Central memory CD4-positive, alpha-beta T cell (primary cell): ENCODE measurements at places on chromosomes 3 and 15.

- DNase-seq = no peak
Observed at GRCh38 chr3:36680952-36681351, 83.4 kb downstream of the DCLK3 start.

- DNase-seq = peak; percentile 44
Observed at GRCh38 chr15:63501256-63502089, 2.9 kb upstream of the USP3 start.

GRCh38 chr3:72080095-72080494 is 295.1 kb upstream of the PROK2 start:
- no peak for DNase-seq

DNA sequence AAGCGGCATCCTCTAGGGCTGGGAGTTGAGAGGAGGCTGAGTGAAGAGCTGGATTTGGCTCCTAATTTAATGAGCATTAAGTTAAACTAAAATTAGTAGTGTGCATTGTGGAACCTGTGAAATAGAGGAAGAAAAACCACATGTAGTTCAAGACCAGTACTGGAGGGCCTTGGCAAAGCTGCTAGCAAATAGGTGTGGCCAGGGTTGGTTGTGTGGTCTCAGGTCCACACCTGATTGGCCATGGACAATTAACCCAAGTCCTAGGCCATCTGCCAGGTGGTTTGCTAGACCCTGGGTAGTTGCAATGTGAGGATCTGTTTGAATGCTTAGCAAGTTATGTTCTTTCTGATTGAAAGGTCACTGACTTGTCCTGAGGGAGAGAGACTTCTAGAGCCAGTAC is 275.5 kb downstream of the PDCD6IP start:
- no peak for DNase-seq

DNA sequence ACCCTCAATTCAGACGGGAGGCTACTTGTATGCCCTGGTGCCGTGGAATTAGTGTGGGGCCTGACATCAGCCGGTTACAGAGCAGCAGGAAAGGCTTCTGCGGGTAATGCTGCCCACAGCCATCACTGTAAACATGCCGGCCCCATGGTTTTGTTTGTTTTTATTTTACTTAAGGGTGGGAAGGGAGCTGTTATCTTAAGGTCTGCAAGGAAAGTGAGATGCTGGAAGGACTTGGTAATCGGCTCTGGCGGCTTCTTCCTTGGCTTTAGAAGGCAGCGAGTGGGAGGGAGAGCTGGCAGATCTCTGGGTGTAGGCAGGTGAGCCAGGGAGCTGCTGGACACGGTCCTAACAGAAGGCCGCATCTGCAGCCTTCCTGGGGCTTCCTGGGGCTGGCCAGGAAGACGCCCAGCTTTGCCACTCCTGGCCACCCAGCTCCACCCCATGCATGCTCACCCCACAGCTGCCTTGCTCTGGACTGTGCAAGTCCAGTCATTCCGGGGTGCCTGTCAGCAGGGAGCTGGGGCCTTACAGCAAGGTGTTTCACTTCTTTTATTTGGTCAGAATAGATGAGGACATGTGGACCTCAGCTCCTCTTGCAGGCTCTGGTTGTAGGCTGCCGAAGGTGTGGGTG is 54.1 kb upstream of the FURIN start:
- no peak for DNase-seq

- no peak for DNase-seq
Observed at GRCh38 chr3:41502023-41502422, 302.7 kb downstream of the CTNNB1 start.

DNA sequence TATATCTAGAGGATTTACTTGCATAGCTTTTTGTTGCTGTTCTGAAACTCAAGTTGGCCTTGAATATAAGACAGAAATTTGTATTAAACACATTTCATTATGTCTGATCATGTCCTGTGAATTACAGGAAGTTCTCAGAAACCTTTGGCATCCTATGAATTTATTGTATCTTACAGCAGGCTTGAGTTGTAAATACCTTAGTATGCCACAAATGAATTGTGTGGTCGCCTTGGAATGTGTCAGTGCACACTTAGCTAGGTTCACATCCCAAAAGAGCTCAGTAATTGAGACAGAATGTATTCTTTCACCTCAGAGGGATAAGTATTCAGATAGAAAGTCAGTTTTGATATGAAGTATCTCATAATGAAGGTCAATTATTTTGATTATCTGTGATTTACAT is 83.4 kb downstream of the NEK11 start:
- no peak for DNase-seq

- DNase-seq = no peak
Observed at GRCh38 chr3:12773030-12773709, 14.1 kb upstream of the TMEM40 start.

- no peak for DNase-seq
Observed at GRCh38 chr15:77542491-77543001, 90.2 kb downstream of the LINGO1 start.

DNA sequence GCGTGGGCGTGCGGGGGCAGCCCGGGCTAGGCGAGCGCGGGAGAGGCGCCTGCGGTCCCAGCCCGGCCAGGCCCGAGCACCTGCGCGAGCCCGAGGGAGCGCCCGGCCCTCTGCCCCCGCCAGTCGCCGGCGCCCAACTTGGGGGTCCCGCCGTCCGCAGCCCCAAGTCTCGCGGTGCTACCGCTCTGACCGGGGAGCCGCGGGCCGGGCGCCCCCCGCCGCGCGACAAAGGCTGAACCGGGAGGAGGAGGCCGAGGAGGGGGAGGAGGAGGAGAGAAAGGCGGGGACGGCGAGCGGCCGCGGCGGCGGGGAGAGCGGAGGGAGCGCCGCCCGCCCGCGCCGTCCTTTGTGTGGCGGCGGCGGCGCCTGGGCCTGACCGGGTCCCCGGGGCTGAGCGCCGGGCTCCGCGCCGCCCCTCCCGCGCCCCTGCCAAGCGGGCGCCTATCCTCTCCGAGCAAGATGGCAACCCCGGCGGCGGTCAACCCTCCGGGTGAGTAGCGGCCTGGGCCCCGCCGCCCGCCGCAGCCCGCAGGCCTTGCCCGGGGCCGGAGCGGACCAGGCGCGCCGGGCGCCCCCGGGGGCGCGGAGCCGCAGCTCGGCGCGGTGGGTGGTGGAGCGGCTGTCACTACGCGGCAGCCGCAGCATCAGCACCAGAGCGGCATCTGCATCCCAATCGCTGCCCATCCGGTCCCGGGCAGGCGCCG is at the start of gene ARNT2:
Gene ARNT2, plus strand, starts transcription at position 326 of the 704 bp plus-strand sequence. Its CDS starts 134 bp downstream, at position 460.
- no peak for DNase-seq

GRCh38 chr15:70635895-70636294 is 127.5 kb downstream of the UACA start:
- no peak for DNase-seq

DNA sequence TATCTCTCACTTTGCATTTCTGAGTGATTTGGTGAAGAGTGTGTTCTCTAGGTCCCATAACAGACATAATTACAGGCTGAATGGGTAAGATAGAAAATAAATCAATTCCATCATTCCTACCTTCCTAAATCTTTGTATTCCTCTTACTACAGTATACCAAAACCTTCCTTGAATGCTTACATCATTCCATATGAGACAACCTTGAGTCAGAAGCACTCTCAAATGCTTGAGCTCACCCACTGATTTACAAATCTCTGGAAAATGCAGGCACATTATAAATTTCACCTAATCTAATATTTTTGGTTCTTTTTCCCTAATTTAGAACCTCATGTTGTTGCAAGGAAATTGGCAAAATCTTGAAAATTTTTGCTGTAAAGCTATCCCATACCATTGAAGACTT is 239.1 kb downstream of the CBLB start:
- DNase-seq = no peak

DNA sequence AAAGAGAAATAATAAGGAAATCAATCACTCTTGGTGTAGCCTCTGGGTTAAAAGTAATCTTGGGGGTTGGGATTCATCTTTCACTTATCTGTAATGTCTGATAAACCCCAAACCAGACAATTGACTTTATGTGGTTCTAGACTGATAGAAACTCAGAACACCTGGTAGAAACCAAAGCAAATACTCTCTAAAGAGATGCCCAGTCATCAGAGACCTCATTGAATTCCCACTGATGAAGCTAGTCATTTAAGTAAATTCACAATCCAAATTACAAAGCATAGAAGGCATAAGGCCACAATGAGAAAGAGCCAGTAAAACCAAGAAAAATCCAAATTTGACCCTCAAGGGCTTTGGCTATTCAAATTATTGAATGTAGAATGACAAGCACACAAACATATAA is 250.6 kb downstream of the MBNL1 start:
- DNase-seq = no peak

DNA sequence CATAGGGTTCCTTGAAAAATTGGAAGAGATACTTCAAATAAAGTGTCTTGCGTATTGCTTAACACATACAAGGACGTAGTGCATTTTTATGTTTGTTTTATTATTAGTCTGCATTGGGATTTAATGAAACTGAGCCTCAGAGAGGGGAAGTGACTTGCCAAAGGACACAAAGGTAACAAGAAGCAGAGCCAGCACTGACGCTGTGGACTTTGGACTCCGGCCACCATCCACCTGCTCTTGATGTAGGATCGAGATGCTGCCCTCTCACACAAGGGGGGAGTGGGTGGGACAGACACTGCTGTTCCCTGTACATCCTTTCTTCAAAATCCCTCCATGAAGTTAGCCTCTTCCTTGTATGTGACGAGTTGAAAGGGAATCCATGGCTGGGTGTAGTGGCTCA is 435.4 kb upstream of the RGMA start:
- DNase-seq = no peak

GRCh38 chr15:62412686-62413085 is 247.6 kb upstream of the C2CD4B start:
- DNase-seq = no peak

- no peak for DNase-seq
Observed at GRCh38 chr3:1969281-1969680, 129.4 kb upstream of the CNTN4 start.

- DNase-seq = peak; percentile 89
Observed at GRCh38 chr3:111667621-111668239, 72.6 kb upstream of the ZBED2 start.

- DNase-seq = no peak
Observed at GRCh38 chr3:27675287-27675686, 46.8 kb downstream of the EOMES start.

DNA sequence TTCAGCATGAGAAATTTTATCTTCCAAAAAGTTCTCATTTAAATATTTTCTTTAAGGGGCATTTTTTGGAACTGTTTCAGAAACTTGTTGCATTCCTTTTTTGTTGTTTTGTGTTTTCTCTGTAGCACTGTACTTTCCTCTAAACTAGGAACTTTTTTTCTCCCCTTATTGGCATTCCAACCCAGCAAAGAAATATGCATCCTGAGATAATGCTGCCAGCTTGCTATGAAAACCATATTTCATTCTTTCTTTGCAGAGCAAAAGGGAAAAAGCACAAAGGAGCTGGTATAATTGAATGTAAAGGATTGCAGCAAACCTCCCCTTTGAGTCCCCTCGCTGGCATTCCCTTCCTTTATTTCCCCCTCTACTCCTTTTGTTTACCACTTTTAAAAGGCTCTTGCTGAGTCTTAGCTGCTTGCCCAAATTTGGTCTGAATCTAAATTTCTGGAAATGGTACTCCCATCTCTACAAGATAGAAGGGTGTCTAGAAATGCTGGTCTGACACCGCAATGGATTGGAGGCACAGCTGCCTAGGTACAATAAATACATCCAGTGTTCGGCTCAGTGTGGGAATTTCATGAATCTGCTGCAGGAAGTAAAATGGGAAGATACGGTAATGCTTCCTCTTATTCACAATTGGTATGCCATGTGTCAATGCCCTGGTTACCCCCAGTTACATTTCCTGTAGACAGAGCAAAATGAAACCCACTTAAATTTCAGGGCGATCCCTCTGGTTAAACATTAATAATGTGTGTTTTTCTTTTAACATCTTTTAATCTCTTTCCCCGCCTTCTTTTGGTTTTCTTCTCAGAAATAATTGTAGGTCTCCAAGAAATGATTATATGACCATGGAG is 156.6 kb downstream of the MEIS2 start:
- no peak for DNase-seq

DNA sequence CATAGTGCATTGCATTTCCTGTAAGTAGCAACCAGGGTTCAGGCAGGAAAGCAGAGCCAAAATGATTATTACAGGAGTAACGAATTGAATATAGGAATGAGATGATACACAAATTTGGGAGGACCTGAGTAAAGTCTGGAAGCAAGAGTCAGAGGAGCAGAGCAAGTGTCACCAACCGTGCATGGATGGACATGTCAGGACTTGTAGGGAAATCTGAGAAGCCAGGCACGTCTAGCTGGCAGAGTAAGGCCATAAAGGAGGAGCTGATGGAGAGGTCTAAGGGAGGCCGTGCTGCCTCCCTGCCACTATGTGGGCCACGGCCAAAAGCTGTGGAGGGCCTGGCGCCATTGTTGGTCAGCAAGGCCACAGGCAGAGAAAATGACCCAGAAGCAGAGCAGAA is 22.4 kb downstream of the GJD2 start:
- no peak for DNase-seq

DNA sequence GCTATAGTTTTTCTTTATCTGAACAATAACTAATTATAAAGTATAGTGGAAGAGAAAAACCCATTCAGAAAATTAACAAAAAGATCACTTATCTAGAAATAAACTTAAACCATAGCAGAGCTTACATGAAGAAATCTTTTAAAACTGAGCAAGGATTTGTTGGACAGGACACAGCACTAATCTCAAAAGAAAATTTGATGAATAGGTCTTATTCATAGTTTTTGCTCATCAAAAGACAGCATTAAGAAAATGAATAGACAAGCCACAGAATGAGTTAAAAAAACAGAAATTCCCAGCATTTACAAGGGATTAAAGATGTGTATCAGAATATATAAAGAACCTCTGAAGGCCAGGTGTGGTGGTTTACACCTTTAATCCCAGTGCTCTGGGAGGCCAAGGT is 29.5 kb downstream of the PIK3CA start:
- DNase-seq = no peak

DNA sequence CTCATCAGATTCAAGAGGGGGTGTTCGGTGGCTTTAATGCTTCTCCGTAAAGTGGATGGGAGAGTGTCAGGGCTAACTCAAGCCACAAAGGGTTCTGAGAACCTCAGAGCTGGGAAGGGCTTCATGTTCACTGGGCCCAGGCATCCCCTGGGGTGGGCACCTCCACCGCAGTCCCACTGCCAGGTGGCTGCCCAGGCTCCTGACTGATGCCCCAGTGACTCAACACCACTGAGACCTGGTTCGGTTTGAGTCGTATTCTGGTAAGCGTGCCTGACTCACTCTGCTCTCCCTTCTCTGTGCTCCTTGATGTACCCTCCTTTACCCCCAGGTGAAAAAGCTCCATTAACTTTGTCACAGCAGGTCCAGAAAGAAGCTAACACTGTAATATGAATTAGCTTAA is 304.6 kb downstream of the RPLP1 start:
- no peak for DNase-seq

GRCh38 chr3:163562625-163563024 is 1515.7 kb downstream of the SI start:
- DNase-seq = no peak

GRCh38 chr15:81111510-81112470 is 22.3 kb upstream of the CFAP161 start:
- no peak for DNase-seq

- no peak for DNase-seq
Observed at GRCh38 chr15:68700455-68701123, 120.1 kb downstream of the ANP32A start.
